Fibroblast of lung (primary cell): ENCODE measurements at places on chromosomes 16 and 17. TPM values are rescaled to one million over a fixed set of nuclear protein-coding genes. Genes with fewer than 3 reads are reported as not detected.

Gene SIRT7
- total RNA-seq, result 14.9 and 18.7 TPM in 2 replicates

Gene ZPBP2
- not detected in 2 replicates for total RNA-seq

Gene NPTX1
- total RNA-seq, result 3.3 and 31.2 TPM in 2 replicates

Gene CEP112
- 5.4 and 7.2 TPM in 2 replicates for total RNA-seq

Gene CDK5R1
- 0.33 and 0.51 TPM in 2 replicates for total RNA-seq

Gene CACNB1
- 2.3 and 5.9 TPM in 2 replicates for total RNA-seq

Gene PRCD
- 4.1 and 4.3 TPM in 2 replicates for total RNA-seq

Gene DOC2B
- total RNA-seq, result not detected in 2 replicates

Gene PSMD12
- total RNA-seq, result 19.3 and 21.3 TPM in 2 replicates

Gene NOG
- 0.51 and 0.99 TPM in 2 replicates for total RNA-seq

Gene CFAP52
- under 0.01 and 0.33 TPM in 2 replicates for total RNA-seq

Gene KRT33B
- not detected in 2 replicates for total RNA-seq

Gene ABAT
- 1.3 and 1.8 TPM in 2 replicates for total RNA-seq

Gene MRC2
- 164 and 246 TPM in 2 replicates for total RNA-seq

Gene KRTAP2-3
- total RNA-seq, result not detected in 2 replicates
